Smooth muscle cell of the pulmonary artery (primary cell): ENCODE measurements at places on chromosomes 6 and 20. TPM values are rescaled to one million over a fixed set of nuclear protein-coding genes. Genes with fewer than 3 reads are reported as not detected.

The SIRPB2 gene
- 0.33 TPM in 1 of 2 replicates, not detected in the other for total RNA-seq

The NRSN1 gene
- not detected in 2 replicates for total RNA-seq

The CNR1 gene
- total RNA-seq = 0.07 and 0.52 TPM in 2 replicates

The BACH2 gene
- total RNA-seq = 0.07 and 0.17 TPM in 2 replicates

The FOXQ1 gene
- 0.03 TPM in 1 of 2 replicates, not detected in the other for total RNA-seq

The AGER gene
- total RNA-seq = 0.30 and 0.33 TPM in 2 replicates

The POPDC3 gene
- total RNA-seq = 4.4 and 14.8 TPM in 2 replicates

The PKIB gene
- total RNA-seq = 6.5 and 35.7 TPM in 2 replicates

The FERMT1 gene
- 2.0 and 6.4 TPM in 2 replicates for total RNA-seq

The HSPA12B gene
- 0.03 TPM in 1 of 2 replicates, not detected in the other for total RNA-seq

The MUC21 gene
- total RNA-seq = not detected in 2 replicates

The GDAP1L1 gene
- not detected in 2 replicates for total RNA-seq

The DEFB132 gene
- total RNA-seq = not detected in 2 replicates

The STMND1 gene
- not detected in 2 replicates for total RNA-seq

The CTCFL gene
- total RNA-seq = not detected in 2 replicates

The COL11A2 gene
- total RNA-seq = 0.13 and 0.83 TPM in 2 replicates

The ELMO2 gene
- 46.2 and 47.4 TPM in 2 replicates for total RNA-seq

The EYA2 gene
- total RNA-seq = 0.03 and 0.07 TPM in 2 replicates

The FNDC11 gene
- 0.46 and 0.50 TPM in 2 replicates for total RNA-seq

The TINAG gene
- total RNA-seq = not detected in 2 replicates

The SRC gene
- total RNA-seq = 24.1 and 35.9 TPM in 2 replicates

The HUS1B gene
- 1.2 and 1.3 TPM in 2 replicates for total RNA-seq

The TBP gene
- total RNA-seq = 9.6 and 14.9 TPM in 2 replicates

The OPN5 gene
- not detected in 2 replicates for total RNA-seq

The MRPS10 gene
- total RNA-seq = 32.8 and 36.2 TPM in 2 replicates

The TRIM40 gene
- not detected in 2 replicates for total RNA-seq

The ARFGEF3 gene
- 1.0 and 3.1 TPM in 2 replicates for total RNA-seq

The BTBD9 gene
- 15.5 and 20.4 TPM in 2 replicates for total RNA-seq
